ENCODE measurements at places on chromosomes 7 and 10. TPM values are rescaled to one million over a fixed set of nuclear protein-coding genes. Genes with fewer than 3 reads are reported as not detected.

DNA sequence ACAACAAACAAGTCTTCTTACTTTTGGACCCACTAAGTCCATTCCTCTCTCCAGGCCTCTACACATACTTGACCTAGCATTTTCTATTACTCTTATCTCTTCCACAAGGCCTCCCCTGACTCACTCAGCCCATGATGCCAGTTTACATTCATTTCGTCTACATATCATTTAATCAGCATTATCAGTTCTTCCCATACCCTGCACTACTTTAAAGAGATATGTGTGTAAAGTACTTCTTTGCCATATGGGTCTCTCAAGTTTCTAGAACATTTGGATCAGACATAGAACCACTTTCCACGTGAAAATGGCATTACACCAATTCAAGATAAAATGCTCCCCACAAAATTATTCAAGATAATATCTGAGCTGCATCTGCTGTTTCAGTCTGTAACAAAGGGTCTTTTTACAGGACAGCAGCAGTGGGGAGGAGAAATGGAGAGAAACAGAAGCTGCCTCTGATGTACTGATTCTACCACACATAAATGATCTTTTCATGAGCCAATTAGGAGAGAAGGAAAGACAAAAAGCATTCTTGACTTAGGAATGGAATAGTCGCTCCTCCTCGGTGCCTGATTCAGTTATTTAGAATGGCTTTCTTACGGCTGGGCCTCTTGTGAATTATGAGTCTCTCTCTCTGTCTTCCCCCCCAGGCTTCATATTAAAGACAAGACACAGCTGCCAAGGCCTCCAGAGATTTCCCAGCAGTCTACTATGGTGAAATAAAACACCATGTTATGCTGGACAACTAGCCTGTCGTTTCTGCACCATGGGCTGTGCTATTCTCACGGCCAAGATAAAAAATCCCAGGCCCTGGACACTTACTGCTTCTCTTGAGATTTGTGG, 46.9 kb upstream of the SEPTIN7 start:
- peaks cover 44% of the 10 kb centered on the region for H3K4me1 ChIP-seq
- H3K27me3 ChIP-seq = no peaks in the 10 kb centered on the region
- DNase-seq = peak; percentile 26

- H3K36me3 ChIP-seq = no peaks in the 10 kb centered on the region
- no peaks in the 10 kb centered on the region for H3K27me3 ChIP-seq
- no peaks in the 10 kb centered on the region for H3K4me1 ChIP-seq
- H3K27ac ChIP-seq = peak overlapping the region; percentile 16
Observed at GRCh38 chr10:13859979-13860654, 273.4 kb downstream of the PRPF18 start.

DNA sequence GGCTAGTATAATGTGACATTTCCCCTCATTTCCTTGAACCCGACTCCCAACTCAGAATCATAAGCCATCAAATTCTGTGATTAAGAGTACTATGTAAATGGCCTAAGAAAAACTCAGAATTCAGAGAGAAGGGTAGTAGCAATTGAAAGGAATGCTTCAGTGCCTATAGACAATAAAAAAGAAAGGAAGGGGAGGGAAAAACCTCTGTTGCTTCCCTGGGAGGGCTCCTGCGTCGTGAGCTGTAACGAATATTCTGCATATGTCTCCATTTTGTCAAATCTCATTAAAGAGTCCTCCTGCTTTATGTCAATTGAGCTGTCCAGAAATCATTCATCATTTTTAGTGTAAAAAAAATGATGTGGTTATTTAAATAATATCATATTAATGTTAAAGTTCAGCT, 223.0 kb downstream of the VTI1A start:
- H3K27me3 ChIP-seq = no peaks in the 10 kb centered on the region
- no peaks in the 10 kb centered on the region for H3K4me1 ChIP-seq
- no peak overlapping the region for H3K4me3 ChIP-seq
- no peak for DNase-seq
- H3K36me3 ChIP-seq = peaks cover 11% of the 10 kb centered on the region
- no peak overlapping the region for H3K27ac ChIP-seq

GRCh38 chr7:82397879-82398524, 45.6 kb downstream of the CACNA2D1 start:
- no peak for DNase-seq
- no peaks in the 10 kb centered on the region for H3K36me3 ChIP-seq
- peaks cover 48% of the 10 kb centered on the region for H3K4me1 ChIP-seq
- H3K4me3 ChIP-seq = no peak overlapping the region
- no peaks in the 10 kb centered on the region for H3K27me3 ChIP-seq

GRCh38 chr7:124188576-124188975, 155.7 kb upstream of the TMEM229A start:
- DNase-seq = no peak
- H3K4me3 ChIP-seq = no peak overlapping the region
- no peaks in the 10 kb centered on the region for H3K27me3 ChIP-seq
- H3K4me1 ChIP-seq = no peaks in the 10 kb centered on the region
- H3K36me3 ChIP-seq = no peaks in the 10 kb centered on the region

GRCh38 chr10:50991456-50992355, 82.6 kb upstream of the PRKG1 start:
- H3K27ac ChIP-seq = peak overlapping the region; percentile 95
- DNase-seq = peak; percentile 58
- H3K27me3 ChIP-seq = no peaks in the 10 kb centered on the region
- no peaks in the 10 kb centered on the region for H3K36me3 ChIP-seq

GRCh38 chr7:138941545-138941944, 39.6 kb downstream of the KIAA1549 start:
- no peaks in the 10 kb centered on the region for H3K36me3 ChIP-seq
- no peak overlapping the region for H3K27ac ChIP-seq
- no peak for DNase-seq

GRCh38 chr7:107394831-107395230, 75.0 kb upstream of the GPR22 start:
- no peak for DNase-seq
- H3K27me3 ChIP-seq = no peaks in the 10 kb centered on the region
- no peak overlapping the region for H3K4me3 ChIP-seq

DNA sequence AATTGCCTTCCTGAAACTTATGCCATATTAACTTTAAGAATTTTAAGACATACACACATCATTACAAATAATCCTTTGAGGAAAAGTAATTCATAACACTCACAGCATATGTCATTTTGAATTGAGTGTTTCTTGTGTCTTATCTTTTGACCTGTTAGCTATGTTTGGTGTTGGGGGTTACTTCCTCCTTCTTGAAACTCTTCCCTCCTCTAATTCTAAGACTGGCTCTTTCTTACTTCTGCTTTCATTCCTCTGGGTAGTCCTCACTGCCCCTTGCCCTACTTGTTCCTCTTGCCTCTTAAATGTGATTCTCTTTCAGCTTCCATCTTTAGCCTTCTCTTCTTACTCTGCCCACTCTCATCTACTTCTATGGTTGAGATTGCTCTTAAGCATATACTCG, 28.3 kb upstream of the PIP4K2A start:
- H3K36me3 ChIP-seq = no peaks in the 10 kb centered on the region
- no peak overlapping the region for H3K27ac ChIP-seq
- H3K4me1 ChIP-seq = no peaks in the 10 kb centered on the region

DNA sequence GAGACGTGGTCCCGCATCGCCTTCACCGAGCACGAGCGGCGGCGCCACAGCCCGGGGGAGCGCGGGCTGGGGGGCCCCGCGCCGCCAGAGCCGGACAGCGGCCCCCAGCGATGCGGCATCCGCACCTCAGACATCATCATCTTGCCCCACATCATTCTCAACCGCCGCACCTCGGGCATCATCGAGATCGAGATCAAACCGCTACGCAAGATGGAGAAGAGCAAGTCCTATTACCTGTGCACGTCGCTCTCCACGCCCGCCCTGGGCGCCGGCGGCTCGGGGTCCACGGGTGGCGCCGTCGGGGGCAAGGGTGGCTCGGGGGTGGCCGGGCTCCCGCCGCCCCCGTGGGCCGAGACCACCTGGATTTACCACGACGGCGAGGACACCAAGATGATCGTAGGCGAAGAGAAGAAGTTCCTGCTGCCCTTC, 737 bp downstream of the CNNM2 start:
- peaks cover 34% of the 10 kb centered on the region for H3K4me1 ChIP-seq
- H3K27ac ChIP-seq = peak overlapping the region; percentile 92
- DNase-seq = peak; percentile 54
- H3K36me3 ChIP-seq = peaks cover 2% of the 10 kb centered on the region
- H3K27me3 ChIP-seq = no peaks in the 10 kb centered on the region

DNA sequence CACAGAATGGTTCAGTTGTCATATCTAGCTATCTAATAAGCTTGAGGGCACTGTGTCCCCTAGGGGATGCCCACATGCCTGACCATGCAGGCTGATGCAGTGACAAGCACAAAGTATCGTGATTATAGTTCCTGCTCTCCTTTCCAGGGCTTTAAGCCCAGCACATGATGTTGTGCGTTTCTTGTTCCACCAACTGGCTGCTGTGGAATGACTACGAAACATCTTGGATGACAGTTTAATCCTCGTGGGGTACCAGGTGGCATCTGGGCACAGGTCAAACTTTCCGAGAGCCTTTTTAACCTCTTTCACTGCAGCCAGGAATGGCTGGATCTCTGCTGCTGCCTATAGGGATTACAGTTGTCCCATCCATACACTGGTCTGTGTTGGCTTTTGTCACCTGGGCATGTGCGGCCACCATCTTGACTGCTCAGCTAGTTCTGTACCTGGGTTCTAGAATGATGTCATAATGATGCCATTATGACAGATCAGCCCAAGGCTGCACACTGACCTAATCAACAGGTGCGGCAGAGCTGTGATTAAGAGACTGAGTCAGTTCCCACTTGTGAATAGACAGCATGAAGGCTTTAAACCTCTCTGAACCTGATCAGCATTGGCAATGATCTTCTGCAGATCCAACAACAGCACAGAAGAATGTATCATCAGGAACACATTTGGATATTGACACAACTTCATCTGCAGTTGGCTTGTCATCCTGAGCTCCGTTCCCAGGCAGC, 144.1 kb downstream of the DLG5 start:
- H3K27ac ChIP-seq = no peak overlapping the region
- peaks cover 38% of the 10 kb centered on the region for H3K36me3 ChIP-seq
- no peak overlapping the region for H3K4me3 ChIP-seq
- H3K4me1 ChIP-seq = no peaks in the 10 kb centered on the region

DNA sequence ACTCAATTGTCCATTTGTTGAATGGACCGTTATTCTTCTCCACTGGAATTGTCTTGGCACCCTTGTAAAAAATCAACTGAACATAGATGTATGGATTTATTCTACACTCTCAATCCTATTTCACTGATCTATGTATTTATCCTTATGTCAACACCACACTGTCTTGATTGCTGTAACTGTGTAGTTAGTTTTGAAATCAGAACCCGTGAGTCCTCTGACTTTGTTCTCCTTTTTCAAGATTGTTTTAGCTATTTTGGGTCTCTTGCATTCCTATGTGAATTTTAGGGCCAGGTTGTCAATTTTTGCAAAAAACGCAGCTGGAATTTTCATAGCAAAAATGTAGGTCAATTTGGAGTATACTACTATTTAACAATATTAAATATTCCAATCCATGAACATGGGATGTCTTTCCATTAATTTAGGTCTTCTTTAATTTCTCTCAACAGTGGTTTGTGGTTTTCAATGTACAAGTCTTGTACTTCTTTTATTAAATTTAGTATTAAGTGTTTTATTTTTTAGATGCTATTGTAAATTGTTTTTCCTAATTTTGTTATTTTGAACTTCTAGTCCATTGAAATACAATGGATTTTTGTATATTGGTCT, 10.0 kb downstream of the CAMK2B start:
- no peak overlapping the region for H3K4me3 ChIP-seq
- H3K27me3 ChIP-seq = no peaks in the 10 kb centered on the region
- peak overlapping the region; percentile 89 for H3K27ac ChIP-seq

- DNase-seq = no peak
- H3K4me1 ChIP-seq = no peaks in the 10 kb centered on the region
- no peak overlapping the region for H3K4me3 ChIP-seq
- no peaks in the 10 kb centered on the region for H3K27me3 ChIP-seq
- H3K36me3 ChIP-seq = no peaks in the 10 kb centered on the region
Observed at GRCh38 chr10:112115781-112116385, 67.7 kb downstream of the GPAM start.

DNA sequence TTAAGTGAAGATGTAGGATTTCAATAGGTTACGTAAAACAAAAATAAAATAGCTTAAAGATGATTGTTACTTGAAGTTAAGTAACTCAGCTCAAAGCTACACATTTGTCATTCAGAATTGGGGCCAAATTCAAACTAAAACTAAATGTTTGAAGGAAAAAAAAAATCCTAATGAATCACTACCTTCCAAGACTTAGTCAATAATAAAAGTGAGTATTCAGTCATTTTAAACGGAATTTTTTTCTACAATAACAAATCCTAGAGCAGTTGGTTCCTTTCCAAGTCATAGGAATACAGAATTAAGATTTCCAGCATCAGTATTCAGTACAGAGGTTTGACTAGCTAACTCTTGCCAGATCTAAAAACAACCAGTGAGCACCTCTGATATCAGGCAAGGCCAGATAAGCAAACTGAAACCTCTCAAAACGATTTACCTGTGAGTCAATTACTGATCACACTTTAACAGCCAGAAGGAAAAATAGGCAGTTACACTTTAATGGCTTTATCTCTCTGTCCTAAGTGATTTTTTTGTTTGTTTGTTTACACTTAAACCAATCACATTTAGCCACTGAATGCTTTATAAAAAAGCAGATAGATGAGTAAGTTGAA, 669.8 kb upstream of the ANKRD30A start:
- H3K4me1 ChIP-seq = no peaks in the 10 kb centered on the region
- H3K4me3 ChIP-seq = no peak overlapping the region
- DNase-seq = no peak

GRCh38 chr10:103681617-103682399, 173.6 kb downstream of the SH3PXD2A start:
- H3K27ac ChIP-seq = no peak overlapping the region
- no peak for DNase-seq
- H3K27me3 ChIP-seq = no peaks in the 10 kb centered on the region
- H3K4me3 ChIP-seq = no peak overlapping the region

GRCh38 chr7:27992097-27992496, 188.5 kb downstream of the JAZF1 start:
- no peak overlapping the region for H3K27ac ChIP-seq
- H3K4me3 ChIP-seq = no peak overlapping the region
- H3K4me1 ChIP-seq = peaks cover 18% of the 10 kb centered on the region

DNA sequence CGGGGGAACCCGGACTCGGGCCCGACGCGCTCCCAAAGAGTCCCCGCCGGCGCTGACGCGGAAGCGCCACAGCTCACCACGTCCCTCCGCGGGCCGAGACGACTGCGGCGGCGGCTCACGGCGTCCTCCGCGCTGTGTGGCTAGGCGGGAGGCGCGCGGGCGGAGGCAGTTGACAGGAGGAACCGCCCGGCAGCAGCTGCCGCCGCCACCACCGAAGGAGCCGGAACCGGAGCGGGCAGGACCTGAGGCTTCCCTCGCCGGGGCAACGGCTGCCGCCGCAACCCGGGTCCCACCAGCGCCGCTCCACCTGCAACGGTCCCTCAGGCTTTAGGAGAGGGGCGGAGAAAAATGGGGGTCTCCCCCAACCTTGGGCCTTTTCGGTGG, 334 bp downstream of the ZNF800 start:
- H3K4me1 ChIP-seq = peaks cover 25% of the 10 kb centered on the region
- DNase-seq = peak; percentile 86
- H3K27ac ChIP-seq = peak overlapping the region; percentile 99
- H3K36me3 ChIP-seq = peaks cover 2% of the 10 kb centered on the region
- H3K27me3 ChIP-seq = no peaks in the 10 kb centered on the region
- H3K4me3 ChIP-seq = peak overlapping the region; percentile 93

The CPN1 gene
- total RNA-seq = not detected

The SPDYE11 gene
- not detected for total RNA-seq

The INSYN2A gene
- 0.14 TPM for total RNA-seq

The RP9 gene
- total RNA-seq = 15.4 TPM

Data from psoas muscle (tissue), 8 donors.